Common myeloid progenitor, CD34-positive (primary cell): ENCODE measurements at places on chromosomes 13 and 19.

- no peak for DNase-seq
Observed at GRCh38 chr13:25001476-25002206, 94.3 kb upstream of the PABPC3 start.

DNA sequence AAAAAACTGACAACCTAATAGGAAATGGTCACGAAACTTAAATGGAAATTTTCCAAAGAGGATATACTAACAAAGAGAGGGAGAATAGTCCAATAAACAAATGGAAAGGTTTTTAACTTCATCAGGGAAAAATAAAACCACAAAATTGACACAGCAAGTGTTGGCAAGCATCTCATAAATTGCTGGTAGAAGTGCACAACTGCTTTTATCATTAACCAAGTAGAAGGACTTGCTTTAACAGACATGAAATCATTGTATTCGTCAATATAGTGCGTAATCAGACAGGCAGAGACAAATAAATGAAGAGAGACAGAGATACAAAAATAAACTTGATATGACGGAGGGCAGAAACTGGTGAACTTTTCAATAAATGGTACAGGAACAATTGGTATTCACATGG lies 7.4 kb downstream of the TGDS start:
- no peak for DNase-seq

- DNase-seq = no peak
Observed at GRCh38 chr13:52892925-52893324, 44.5 kb upstream of the PCDH8 start.

DNA sequence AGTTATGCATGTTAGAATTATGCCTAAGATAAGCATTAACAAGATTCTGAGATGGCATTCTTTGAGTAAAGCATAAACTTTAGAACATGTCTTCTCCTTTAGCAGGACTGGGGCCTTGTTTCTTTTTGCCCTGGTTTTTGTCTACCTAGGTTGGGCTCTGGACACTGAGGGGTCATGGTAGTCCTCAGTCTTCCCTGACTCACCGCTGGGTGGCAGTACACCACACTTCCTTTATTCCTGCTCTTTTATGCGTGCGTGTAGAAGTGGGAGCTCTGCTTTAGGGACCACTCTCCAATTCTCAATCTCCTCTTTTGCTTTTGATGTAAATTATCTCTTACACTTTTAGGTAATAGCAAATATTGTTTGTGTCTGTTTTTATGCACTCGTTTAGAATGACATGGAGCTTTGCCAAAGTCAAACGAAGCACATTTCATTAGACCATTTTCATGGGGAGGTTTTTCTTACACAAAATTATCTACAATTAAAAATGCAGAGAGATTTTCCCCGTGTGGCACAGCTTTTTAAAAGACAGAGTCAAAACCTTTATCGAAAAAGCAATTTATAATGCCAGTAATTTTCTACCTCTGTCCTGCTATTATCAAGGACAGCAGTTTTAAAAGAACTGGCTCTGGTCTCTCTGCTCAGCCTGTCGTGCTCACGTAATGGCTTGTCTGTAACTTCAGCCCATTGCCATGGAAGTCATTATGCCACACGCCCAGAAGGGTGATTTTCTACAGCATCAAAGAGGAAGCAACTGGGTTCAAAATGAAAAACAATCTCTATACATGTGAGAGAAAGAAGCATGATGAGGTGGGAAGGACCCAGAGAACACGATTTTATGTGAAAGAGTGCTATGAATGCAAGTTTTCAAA lies 413.9 kb downstream of the COG6 start:
- DNase-seq = peak; percentile 70

- no peak for DNase-seq
Observed at GRCh38 chr19:47120470-47121067, 7.0 kb upstream of the ZC3H4 start.

GRCh38 chr13:50149932-50150331 lies 134.7 kb downstream of the KCNRG start:
- DNase-seq = no peak

DNA sequence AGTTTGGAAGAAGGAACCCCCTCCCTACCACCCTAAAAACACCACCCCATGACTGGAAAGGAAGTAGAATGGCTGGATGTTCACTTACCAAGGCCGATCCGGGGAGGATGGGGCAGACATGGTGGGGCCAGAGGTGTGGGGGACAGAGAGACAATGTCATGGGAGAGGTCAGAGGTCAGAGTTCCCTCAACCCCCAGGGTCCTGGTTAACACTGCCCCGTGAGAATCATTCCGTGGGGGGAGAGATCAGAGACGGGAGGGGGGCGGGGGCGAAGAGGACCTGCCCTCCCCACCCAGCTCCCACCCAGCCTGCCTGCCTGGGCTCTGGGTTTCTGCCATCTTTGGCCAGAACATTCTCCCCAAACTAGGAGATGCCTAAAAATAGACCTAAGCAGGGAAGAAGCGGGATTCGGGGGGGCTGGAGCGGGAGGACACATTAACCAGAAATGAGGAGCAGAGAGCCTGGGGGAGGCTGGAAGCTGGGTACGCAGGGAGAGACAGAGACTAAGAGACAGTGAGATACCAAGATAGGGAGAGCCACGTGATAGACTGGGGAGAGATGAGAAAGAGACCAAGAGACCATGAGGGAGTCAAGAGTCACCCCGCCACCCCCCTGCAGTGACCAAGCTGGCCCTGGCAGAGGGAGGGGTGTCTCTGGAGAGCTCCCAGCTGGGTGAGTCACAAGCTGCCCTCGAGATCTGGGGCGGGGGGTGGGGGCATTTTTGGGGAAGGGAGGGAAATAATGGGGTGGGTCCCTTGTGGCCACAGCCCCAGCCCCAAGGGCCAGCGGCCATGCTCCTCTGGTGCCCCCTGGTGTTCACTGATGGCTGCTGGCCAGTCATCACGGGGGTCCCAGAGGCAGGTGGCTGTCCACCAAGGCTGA lies 6.1 kb upstream of the KANK2 start:
- DNase-seq = peak; percentile 85

DNA sequence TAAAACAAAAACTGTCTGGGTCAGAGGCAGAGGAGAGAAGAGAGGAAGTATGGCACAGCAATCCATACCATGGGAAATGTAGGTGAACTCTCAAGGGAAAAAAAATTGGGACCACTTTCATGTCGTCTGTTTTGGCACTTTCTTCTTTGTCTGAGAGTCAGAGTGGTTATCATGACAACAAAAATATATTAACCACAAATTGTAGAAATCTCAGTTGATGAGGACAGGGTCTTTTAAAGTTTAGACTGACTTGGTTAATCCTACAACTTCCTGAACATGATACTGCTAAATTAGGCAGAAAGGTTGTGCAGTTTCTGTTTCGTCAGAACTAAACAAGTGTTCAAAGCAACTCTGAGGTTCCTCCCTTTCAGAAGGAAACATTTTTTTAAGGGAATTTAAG lies 15.2 kb downstream of the KLF5 start:
- DNase-seq = no peak

DNA sequence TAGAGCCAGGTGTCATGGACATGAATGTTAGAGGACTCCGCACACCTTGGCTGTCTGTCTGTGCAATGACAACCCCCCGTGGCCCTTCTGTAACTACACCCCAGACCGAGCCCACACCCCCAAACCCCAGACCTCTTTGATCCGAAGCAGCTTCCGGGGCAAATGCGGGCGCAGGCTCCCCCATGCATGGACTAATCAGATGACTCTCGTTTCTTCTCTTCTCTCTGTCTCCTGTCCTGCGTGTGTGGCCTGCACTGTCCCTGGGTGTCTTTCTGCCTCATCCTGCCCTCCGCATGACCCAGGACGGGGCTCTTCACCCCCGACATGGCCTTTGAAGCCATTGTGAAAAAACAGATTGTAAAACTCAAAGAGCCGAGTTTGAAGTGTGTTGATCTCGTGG lies 38.9 kb downstream of the TMED1 start:
- no peak for DNase-seq
